ENCODE measurements at places on chromosomes 2 and 18.

- H3K27me3 ChIP-seq = peaks cover 24% of the 10 kb centered on the region
- no peak overlapping the region for H3K27ac ChIP-seq
- H3K36me3 ChIP-seq = no peaks in the 10 kb centered on the region
- DNase-seq = no peak
- H3K4me3 ChIP-seq = no peak overlapping the region
Measured at GRCh38 chr18:49584394-49584793, 22.5 kb downstream of the LIPG start.

- no peak overlapping the region for H3K4me3 ChIP-seq
- H3K27ac ChIP-seq = no peak overlapping the region
- H3K36me3 ChIP-seq = no peaks in the 10 kb centered on the region
- no peak for DNase-seq
Measured at GRCh38 chr18:1965016-1965415, 606.3 kb downstream of the METTL4 start.

GRCh38 chr2:241509155-241509784 is 886 bp upstream of the STK25 start:
- DNase-seq = no peak
- H3K27ac ChIP-seq = peak overlapping the region; percentile 58
- no peaks in the 10 kb centered on the region for H3K36me3 ChIP-seq
- H3K4me1 ChIP-seq = peaks cover 18% of the 10 kb centered on the region

DNA sequence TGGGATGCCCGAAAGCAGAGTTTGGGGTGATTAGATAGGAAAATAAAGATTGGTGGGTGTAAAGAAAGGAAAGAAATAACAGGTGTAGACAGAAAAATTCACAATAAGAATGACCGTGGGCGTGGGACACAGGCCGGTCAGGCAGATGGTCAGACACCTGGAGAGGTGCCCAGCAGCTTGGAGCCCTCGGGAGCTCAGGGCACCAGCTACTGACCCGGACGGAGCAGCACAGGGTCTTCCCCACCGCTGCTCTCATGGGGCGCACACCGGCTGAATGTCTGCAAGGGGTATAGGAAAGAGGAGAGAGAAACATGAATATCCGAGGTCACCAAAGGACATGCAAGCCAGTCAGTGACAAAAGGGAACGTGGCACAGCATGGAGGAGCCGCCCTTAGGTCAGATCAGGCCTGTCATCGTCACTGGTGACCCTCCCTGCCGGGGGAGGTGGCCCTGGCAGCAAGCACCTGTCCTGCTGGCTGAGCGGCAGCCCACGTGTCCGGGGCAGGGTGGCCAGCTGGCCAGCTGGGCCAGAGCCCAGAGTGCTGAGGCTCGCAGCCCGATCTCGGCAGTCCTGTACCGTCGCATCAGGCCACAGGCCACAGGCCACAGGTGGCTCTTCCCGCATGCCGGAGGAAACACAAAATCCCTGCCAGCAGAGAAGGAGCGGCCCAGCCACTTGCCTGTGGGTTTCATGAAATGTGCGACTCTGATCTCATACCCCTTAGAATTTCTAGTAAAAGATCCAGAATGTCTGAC is 112.0 kb upstream of the NDUFV2 start:
- H3K4me1 ChIP-seq = peaks cover 15% of the 10 kb centered on the region
- H3K27ac ChIP-seq = no peak overlapping the region
- no peak for DNase-seq
- peaks cover 22% of the 10 kb centered on the region for H3K27me3 ChIP-seq

DNA sequence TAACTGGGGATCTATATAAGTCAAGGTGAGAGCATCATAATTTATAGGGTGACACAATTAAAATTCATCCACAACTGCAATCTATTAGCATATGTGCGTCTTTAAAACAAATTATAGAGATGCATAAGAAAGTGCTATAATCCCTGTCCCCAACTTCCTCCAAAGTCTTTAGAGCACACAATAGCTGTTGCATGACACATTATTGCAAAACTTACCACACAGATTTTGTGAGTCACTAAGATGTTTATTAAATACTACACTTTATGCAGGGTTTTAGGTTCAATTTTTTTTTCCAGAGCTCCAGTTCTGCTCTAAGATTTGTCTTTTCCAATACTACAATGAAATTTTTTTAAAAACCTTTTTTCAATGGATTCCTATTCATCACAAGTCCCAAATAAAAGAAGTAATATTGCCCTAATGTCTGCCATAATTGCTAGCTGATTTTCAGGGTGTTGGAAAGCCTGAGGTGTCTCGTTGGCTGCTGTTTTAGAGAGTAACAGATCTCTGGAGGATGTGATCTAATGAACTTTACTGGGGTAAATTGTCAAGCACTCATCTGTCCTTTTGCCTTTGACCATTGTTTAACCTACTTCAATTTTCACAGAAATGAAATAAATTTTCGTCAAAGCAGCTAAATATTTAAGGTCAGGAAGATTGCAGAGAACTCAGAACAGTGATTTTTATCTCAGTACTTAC is 250.5 kb upstream of the NETO1 start:
- DNase-seq = no peak
- no peak overlapping the region for H3K27ac ChIP-seq
- no peaks in the 10 kb centered on the region for H3K4me1 ChIP-seq
- H3K4me3 ChIP-seq = no peak overlapping the region
- no peaks in the 10 kb centered on the region for H3K27me3 ChIP-seq

GRCh38 chr2:169859423-169859822 is 32.2 kb downstream of the UBR3 start:
- peaks cover 18% of the 10 kb centered on the region for H3K36me3 ChIP-seq
- no peak overlapping the region for H3K27ac ChIP-seq
- H3K27me3 ChIP-seq = no peaks in the 10 kb centered on the region
- no peaks in the 10 kb centered on the region for H3K4me1 ChIP-seq

- H3K4me1 ChIP-seq = no peaks in the 10 kb centered on the region
- no peak overlapping the region for H3K4me3 ChIP-seq
- H3K36me3 ChIP-seq = no peaks in the 10 kb centered on the region
- no peak for DNase-seq
Measured at GRCh38 chr18:27250471-27250870, 65.4 kb upstream of the CHST9 start.

- peaks cover 26% of the 10 kb centered on the region for H3K4me1 ChIP-seq
- H3K4me3 ChIP-seq = no peak overlapping the region
- peaks cover 37% of the 10 kb centered on the region for H3K36me3 ChIP-seq
Measured at GRCh38 chr2:28135324-28135723, 244.8 kb downstream of the BABAM2 start.

- no peak for DNase-seq
- peaks cover 11% of the 10 kb centered on the region for H3K27me3 ChIP-seq
- no peak overlapping the region for H3K4me3 ChIP-seq
- no peaks in the 10 kb centered on the region for H3K36me3 ChIP-seq
- H3K27ac ChIP-seq = no peak overlapping the region
Measured at GRCh38 chr2:100151310-100151709, 8.9 kb upstream of the AFF3 start.

- peak overlapping the region; percentile 98 for H3K27ac ChIP-seq
- peak; percentile 85 for DNase-seq
- no peaks in the 10 kb centered on the region for H3K27me3 ChIP-seq
- peaks cover 84% of the 10 kb centered on the region for H3K4me1 ChIP-seq
- H3K36me3 ChIP-seq = no peaks in the 10 kb centered on the region
Measured at GRCh38 chr2:62304429-62305417, 108.8 kb downstream of the B3GNT2 start.

- H3K4me1 ChIP-seq = peaks cover 7% of the 10 kb centered on the region
- peak; percentile 50 for DNase-seq
Measured at GRCh38 chr2:145258903-145259579, 739.1 kb upstream of the ZEB2 start.

DNA sequence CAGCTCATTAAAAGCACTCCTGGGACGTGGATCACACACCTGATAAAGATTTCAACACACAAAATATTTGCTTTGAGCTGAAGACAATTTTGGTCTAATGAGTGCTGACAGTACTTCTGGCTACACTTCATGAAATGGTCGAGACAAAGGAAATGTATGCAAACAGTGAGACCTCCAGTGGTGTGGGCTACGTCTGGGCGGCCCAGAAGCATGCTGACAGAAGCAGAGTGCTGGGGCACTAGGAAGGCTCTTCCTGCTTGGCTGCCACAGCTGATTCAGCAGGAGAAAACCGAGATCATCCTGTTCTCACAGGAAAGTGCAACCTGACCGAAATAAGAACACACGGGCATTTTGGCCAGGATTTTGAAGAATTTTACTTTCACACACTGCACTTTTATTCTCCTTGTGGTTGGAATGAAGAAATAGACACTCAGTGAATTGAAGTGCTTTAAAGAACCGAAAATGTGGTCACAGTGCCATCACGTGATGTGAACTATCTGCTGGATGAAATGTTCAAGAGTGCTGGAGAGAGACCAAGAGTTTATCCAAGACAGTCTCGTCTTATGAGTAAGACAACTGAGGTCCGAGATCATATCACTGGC is 149.5 kb downstream of the CCBE1 start:
- H3K27ac ChIP-seq = no peak overlapping the region
- H3K4me1 ChIP-seq = no peaks in the 10 kb centered on the region
- no peaks in the 10 kb centered on the region for H3K36me3 ChIP-seq
- H3K27me3 ChIP-seq = peaks cover 12% of the 10 kb centered on the region

- H3K27me3 ChIP-seq = peaks cover 10% of the 10 kb centered on the region
- no peak within 1 kb of the TSS for H3K27ac ChIP-seq
- no peaks in the 10 kb centered on the region for H3K36me3 ChIP-seq
- no peak for DNase-seq
- peaks cover 17% of the 10 kb centered on the region for H3K4me1 ChIP-seq
Measured at GRCh38 chr2:168801961-168802858, at the start of gene NOSTRIN. Gene NOSTRIN, plus strand, starts transcription at chr2:168802637. Its CDS starts 10 bp downstream, at chr2:168802647.

DNA sequence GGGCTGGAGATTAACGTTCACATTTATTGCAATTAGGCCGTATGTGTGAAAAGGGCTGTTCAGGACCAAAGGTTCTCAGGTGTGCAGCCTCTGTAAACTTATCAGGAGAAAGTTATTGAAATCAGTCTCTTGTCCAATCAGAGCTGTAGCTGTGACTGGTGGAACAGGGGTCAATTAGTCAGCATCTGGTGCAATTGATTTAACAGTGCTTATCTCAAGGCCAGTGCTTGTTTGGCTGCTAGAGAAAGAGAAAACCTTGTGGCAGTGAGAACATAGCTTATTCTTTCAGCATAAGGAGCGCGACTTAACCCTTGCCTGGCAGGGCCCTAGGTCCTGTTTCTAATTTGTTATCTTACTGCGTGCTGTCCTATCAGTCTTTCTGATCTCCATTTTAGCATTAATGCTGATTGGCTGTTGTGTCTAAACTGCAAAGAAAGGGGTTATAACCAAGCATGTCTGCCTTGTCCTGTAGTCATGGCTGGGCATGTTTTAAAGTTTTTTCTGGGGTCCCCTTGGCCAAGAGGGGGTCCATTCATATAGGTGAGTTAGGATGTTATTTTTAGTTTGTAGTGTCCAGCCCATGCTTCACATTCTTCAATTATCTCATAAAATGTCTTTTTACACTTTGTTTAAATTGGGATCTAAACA is 66.4 kb downstream of the CYB5A start:
- H3K36me3 ChIP-seq = no peaks in the 10 kb centered on the region
- H3K27me3 ChIP-seq = no peaks in the 10 kb centered on the region
- no peak for DNase-seq
- H3K4me1 ChIP-seq = no peaks in the 10 kb centered on the region
- H3K27ac ChIP-seq = no peak overlapping the region
- H3K4me3 ChIP-seq = no peak overlapping the region

DNA sequence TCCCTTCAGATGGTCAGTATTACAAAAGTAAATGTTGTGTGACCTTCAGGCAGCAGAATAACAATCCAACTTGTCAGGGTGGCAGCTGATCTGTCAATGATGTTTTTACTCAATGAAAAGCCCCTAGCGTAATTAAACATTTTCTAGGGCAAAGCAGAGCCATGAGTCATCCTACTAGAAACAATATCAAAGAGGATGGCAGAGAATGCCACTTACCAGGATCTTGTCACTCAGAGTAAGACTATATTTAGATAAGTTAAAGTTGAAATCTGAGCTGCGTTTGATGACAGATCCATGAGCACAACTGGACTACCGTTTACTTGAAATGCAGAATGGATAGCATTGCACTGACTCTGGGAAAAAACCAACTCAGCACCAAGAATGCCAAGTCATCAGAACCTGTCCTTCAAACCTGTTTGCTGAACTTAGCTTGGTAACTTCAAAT is 612.6 kb upstream of the ACVR2A start:
- no peak overlapping the region for H3K27ac ChIP-seq
- no peaks in the 10 kb centered on the region for H3K27me3 ChIP-seq
- H3K4me3 ChIP-seq = no peak overlapping the region
- H3K4me1 ChIP-seq = peaks cover 4% of the 10 kb centered on the region
- no peaks in the 10 kb centered on the region for H3K36me3 ChIP-seq
- no peak for DNase-seq
